Effector memory CD4-positive, alpha-beta T cell (primary cell): ENCODE measurements at places on chromosomes 2 and 18.
A peak's percentile ranks its signal among the peaks of the same experiment; 100 is the strongest.

DNA sequence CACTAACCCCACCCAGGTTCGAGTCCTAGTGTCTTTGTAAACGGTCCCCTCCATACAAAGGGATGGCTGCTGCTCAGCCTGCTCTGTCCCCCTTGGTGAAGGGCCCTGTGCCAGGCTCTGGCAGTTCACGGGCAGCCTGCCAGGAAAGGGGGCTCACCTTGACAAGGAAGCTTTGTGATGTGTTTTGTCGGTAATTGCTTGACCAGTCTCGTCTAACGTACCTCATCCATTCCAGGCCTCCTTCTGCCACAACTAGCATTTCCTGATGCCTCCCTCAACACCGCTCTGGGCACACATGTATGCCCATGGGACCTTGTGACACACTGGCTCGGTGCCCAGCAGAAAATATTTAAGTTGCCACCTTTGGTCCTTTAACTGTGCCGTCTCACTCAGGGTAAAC lies 171.9 kb downstream of the KLHL29 start:
- DNase-seq = no peak

- no peak for DNase-seq
These were observed 401.9 kb downstream of the NBAS start for GRCh38 chr2:15159206-15159605.

DNA sequence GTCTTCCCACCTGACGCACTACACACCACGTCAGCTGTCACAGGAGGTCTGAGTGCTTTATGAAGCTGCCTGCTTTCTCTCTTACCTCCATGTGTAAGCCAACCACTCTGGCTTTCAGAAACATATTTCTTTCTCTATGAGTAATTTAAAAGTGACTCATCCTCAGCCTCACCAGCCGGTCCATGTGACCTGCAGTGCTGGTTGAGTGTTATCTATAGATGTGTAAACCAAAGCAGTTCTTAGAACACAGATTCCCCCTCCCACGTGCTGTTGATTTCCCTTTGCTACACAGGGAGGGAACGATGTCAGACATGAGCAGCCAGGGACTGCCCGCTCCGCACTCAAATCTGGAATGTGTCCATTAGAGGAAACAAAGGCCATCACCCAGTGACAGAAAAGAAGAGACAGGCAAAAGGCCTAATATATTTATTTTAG lies 157.8 kb downstream of the BCL2 start:
- peak; percentile 78 for DNase-seq

DNA sequence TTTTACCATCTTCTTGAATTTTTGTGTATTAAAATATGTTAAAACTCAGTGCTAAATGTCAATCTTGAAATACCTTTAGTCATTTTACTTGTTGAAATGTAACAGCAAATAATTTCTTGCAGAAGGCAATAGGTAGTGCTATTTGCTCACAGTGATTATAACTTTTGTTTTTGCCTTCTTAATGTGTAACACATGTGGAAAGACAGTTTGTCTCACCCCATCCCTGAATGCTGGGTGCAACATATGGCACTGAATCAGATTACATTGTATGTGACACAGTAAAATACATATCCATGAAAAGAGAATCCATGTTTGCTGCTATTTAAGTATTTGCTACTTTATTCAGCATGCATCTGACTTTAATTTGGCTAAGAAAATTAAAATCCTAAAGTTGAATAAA lies 35.3 kb downstream of the FRZB start:
- no peak for DNase-seq

- DNase-seq = no peak
These were observed 106.7 kb downstream of the ADCYAP1 start for GRCh38 chr18:1011349-1011748.

- no peak for DNase-seq
These were observed 516.7 kb downstream of the NR4A2 start for GRCh38 chr2:155815851-155816250.
